ENCODE measurements at places on chromosomes 6 and 20.
A peak's percentile ranks its signal among the peaks of the same experiment; 100 is the strongest.

DNA sequence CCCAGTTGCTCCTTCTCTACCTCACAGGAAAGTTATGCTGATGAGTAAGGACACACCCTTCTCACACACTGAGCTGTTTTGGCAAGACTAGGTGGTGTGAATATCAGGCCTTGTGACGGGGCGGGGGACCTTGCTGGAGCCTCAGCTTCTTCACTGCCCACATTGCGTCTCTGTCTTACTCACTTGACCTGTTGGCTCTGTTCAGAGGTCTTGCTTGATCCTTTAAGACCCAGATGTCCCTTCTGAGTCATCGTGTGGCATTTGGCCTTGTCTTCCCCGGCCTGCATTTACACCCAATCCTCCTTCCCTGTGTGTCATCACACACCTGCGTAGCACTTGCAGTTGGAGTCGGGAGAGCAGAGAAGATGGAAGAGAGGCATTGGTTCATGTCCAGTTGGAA lies 8.3 kb upstream of the PRND start:
- DNase-seq, result no peak

DNA sequence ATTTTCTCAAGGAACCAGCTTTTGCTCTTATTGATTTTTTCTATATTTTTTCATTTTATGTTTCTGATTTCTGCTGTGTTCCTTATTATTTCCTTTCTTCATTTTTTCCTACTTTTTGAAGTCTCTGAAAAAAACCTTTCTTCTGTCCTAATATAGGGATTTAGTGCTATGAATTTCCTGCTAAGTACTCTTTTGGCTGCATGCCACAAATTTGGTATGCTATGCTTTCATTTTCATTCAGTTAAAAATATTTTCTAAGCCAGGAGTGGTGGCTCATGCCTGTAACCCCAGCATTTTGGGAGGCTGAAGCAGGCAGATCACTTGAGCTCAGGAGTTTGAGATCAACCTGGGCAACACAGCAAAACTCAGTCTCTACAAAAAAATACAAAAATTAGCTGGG lies 30.6 kb downstream of the SIRPD start:
- DNase-seq, result no peak

DNA sequence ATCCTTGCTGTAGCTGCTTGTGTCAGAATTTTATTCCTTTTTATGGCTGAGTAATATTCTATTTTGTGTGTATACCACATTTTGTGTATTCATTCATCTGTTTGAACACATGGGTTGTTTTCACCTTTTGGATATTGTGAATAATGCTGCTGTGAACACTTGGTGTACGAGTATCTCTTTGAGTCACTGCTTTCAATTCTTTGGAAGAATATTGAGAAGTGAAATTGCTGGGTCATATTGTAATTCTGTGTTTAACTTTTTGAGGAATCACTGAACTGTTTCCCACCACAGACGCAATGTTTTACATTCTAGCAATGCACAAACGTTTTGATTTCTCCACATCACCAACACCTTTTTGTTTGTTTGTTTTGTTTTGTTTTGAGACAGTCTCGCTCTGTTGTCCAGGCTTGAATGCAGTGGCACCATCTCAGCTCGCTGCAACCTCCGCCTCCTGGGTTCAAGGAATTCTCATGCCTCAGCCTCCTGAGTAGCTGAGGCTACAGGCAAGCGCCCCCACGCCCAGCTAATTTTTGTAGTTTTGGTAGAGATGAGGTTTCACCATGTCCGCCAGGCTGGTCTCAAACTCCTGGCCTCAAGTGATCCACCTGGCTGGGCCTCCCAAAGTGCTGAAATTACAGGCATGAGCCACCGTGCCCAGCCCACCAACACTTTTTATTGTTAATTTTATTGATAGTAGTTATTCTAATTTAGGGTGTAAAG lies 21.7 kb downstream of the CPXM1 start:
- DNase-seq, result no peak

GRCh38 chr6:147434516-147434915 lies 74.0 kb upstream of the SAMD5 start:
- DNase-seq, result no peak

GRCh38 chr6:767755-768512 lies 75.0 kb upstream of the EXOC2 start:
- no peak for DNase-seq

- peak; percentile 73 for DNase-seq
These were observed 5.4 kb downstream of the SYS1 start for GRCh38 chr20:45368221-45368980.

- peak; percentile 20 for DNase-seq
These were observed 25.4 kb upstream of the ASIP start for GRCh38 chr20:34215711-34216381.

GRCh38 chr6:144216668-144217218 lies 66.4 kb downstream of the STX11 start:
- no peak for DNase-seq

GRCh38 chr20:9942736-9943135 lies 92.1 kb upstream of the ANKEF1 start:
- no peak for DNase-seq

GRCh38 chr6:134035823-134036296 lies 16.6 kb downstream of the SLC2A12 start:
- no peak for DNase-seq

GRCh38 chr6:160226118-160226591 lies 32.5 kb downstream of the SLC22A2 start:
- DNase-seq, result no peak

DNA sequence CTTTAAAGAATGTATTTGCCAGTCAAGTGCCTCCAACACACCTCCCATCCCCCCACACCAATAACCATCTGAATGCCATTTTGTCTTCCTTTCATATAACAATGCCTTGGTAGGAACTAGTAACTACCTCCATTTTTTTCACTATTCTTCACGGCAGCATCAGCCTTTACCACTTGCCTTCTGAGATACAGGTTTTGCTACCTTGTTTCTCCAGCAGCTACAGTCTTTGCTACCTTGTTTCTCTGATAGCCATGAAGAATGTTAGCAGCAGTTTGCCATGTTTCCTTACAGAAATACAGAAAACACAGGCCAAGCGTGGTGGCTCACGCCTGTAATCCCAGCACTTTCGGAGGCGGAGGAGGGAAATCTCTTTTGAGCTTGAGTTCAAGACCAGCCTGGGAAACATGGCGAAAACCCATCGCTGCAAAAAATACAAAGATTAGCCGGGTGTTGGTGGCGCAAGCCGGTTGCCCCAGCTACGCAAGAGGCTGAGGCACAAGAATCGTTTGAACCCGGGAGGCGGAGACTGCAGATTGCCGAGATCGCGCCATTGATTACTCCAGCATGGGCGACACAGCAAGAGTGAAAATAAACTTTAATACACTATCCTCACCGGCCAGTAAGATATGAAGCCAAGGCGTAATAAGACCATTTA lies 100.9 kb downstream of the HFE start:
- no peak for DNase-seq

GRCh38 chr6:52340603-52340880 lies 21.4 kb upstream of the PAQR8 start:
- DNase-seq, result no peak

DNA sequence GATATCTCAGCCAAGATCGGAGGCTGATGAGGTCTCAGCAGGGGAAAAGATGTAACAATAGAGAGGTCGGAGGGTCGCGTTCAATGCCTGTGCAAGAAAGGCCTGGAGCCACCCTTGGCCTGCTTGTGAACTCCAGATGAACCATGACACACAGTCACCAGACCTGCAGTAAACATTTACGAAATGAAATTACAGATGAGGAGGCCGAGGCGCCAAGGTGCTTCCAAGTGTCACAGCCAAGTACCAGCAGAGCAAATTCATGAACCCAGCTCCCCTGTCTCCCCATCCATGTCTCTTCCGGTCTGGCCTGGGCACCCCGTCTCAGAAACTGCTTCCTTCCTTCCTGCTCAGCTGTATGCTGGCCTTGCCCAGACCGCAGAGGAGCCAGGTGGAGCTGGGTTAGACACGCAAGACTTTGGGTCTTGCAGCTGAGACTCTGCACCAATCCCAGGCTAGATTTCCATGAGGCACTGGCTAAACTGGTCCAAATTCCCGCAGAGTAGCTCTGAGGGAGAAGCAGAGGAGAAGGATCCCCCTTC lies 48.1 kb downstream of the CHMP4B start:
- DNase-seq, result peak; percentile 72

GRCh38 chr6:80523010-80523409 lies 416.5 kb downstream of the BCKDHB start:
- DNase-seq, result no peak

GRCh38 chr6:20830576-20830975 lies 296.3 kb downstream of the CDKAL1 start:
- DNase-seq, result no peak

- no peak for DNase-seq
These were observed 77.5 kb upstream of the MRPS10 start for GRCh38 chr6:42295181-42295580.

- DNase-seq, result no peak
These were observed 115.1 kb upstream of the JAG1 start for GRCh38 chr20:10788877-10789276.

DNA sequence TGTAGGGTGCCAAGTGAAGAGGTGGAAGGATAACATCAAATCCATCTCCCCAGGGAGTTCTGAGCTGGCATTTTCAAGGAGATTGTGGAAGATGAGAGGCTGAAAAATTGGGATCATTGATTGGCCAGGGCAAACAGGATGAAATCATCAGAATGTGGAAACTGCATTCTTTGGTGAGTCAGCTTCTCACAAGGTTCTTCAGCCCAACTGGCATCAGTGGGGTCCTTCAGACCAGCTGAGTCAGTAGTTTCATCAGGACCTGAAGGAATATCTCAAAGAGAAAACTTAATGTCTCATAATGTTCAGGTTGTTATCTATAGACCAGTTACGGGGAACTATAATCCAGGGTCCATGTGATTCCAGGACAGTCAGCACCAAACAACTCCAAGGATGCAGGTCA lies 195.8 kb downstream of the HAO1 start:
- no peak for DNase-seq

DNA sequence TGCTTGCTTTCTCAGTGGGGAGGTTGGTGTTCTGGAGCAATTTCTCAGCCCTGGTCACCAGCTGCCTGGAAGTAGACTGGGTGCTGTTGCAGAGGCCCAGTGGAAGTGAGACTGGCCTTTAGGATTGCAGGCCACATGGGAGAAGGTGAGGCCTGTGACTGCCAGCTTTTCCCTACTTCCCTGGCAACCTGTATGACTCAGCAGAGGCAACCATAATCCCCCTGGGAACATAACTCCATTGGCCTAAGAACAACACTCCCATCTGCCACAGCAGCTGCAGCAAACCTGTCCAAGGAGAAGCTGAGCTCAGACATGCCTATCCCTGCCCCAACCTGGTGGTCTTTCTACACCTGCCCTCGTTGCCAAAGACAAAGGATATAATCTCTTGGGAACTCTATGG lies 473.5 kb upstream of the SPTLC3 start:
- no peak for DNase-seq

- no peak for DNase-seq
These were observed 13.6 kb upstream of the CHD6 start for GRCh38 chr20:41631826-41632225.

DNA sequence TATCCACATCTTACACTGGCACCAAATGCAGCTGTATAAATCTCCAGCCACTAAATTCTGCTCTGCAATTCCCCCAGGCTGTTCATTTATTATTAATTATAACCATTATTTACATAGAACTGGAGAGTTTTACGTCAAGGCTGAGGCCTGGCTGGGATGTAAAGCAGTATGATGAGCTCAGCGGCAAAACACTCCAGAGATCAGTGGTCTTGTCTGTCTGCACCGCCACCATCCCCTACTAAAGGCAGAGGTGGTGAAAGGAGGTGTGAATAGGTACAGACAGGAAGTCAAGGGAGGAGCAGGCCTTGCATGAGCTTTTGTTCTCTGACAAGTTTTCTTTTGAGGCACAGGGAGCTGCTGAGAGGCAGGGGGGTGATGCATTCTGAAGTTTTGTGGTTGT lies 159.9 kb upstream of the PCSK2 start:
- no peak for DNase-seq

- no peak for DNase-seq
These were observed 50.3 kb downstream of the LGSN start for GRCh38 chr6:63269470-63269869.

DNA sequence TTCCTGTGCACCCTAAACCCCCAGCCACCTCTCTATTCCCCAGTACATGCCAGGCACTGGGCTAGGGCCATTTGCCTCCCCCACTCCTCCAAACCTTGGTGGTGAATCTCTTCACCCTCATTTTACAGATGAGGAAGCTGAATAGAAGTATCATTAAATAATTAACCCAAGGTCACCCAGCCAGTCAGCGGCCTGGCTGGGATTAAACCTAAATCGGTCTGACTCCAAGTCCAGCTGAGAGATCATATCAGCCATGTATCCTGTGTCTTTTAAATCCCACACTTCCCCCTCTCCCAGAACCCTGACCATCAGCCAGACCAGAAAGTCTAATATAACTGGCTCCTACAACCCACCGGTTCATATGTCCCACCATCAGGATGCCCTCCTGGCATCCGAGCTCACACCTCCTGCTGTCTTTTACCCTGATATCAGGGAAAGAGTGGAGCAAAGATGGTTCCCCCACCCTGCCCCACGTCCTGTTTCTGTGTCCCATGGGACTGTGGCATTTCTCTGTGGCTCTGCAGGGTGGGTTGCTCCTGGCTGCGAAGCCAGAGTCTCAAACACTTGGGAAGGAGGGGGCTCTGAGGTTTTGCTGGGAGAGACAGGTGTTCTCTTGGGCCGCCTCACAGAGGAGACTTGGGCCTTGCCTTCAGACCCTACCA lies 145.3 kb downstream of the VEGFA start:
- no peak for DNase-seq

- no peak for DNase-seq
These were observed 5.0 kb downstream of the SMIM28 start for GRCh38 chr6:138382498-138383265.

GRCh38 chr6:10170816-10171215 lies 244.1 kb downstream of the TFAP2A start:
- DNase-seq, result no peak

DNA sequence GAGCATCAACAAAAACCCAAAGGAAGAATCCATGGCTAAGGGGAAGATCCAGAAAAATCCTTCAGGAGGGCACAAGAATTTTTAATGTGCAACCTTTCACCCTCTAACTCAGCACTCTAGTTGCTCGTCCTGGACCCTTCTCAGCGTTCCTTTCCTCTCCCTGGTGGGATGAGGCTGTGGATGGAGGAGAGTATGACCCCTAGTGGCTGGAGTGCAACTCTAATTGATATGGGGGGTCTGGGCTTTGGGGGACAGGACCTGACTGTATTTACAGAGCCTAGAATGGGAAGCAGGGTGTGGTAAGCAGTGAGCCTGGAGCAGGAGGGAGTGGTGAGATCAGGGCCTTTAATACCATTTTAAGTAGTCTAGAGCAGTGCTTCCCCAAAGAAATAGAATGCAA lies 83.9 kb upstream of the CEP85L start:
- DNase-seq, result no peak

GRCh38 chr6:3489027-3489757 lies 32.3 kb upstream of the SLC22A23 start:
- no peak for DNase-seq

GRCh38 chr20:2750491-2751251 lies 49.8 kb downstream of the CPXM1 start:
- no peak for DNase-seq

DNA sequence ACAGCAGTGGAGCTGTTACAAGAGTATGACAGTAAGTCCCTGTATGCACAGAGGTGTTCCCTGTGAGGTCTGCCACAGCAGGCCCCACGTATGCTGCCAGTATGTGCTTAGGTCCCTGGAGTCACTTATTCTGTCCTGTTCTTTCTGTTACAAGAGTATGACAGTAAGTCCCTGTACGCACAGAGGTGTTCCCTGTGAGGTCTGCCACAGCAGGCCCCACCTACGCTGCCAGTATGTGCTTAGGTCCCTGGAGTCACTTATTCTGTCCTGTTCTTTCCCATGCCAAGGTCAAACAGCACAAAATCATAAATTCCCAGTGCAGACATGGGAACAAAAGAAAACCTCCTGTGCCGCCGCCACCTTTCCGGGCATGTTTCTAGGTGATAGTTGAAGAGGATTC lies 192.2 kb downstream of the SASH1 start:
- no peak for DNase-seq
